ENCODE measurements at places on chromosomes 12 and 14.

DNA sequence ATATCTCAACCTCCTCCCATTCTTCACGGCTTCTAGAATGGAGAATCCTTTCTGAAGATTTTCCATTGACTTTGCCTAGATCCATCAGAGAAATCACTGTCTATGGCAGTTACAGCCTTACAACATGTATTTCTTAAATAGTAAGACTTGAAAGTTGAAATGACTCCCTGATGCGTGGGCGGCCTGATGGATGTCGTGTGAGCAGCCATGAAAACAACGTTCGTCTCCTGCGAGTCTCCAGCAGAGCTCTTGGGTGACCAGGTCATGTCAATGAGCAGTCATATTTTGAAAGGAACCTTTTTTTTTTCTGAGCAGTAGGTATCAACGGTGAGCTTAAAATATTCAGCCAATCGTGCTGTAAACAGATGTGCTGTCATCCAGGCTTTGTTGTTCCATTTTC lies 139.9 kb upstream of the C14orf180 start:
- no peak for DNase-seq

DNA sequence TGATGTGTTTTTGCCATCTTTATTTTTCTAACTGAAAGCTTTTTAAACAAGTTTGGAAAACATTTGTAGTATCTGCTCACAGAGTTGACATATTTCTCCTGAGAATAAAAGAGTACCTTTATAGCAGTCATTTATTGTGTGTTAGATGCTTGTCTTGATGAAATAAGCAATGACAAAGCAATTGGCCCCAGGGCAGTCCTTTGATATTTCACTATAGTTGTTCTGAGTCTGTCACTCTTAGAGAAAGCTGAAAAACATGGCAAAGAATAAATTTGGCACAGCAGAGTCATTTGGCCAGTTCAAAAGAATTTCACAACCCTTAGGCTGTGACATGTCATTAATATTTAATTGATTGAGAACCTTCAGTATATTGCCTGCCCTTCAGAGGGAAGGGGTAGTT lies 166.2 kb downstream of the PTPRO start:
- DNase-seq = no peak

DNA sequence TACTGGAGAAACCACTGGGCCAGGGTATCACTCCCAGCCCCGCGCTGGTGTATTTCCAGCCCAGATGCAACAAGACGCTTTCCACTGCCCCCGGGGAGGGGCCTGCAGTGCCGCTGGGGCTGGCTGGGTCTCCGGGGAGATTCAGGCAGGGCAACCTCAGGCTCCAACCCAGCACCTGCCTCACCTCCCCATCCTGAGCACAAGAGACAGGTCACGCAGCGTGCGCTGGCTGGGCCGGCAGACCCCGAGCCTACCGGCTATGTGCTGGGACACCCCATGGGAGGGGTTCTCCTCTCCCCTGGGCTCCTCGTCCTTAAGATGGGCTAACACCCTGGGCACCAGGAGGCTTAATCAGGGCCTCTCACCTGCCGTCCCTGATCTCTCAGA lies 80.9 kb downstream of the RFLNA start:
- DNase-seq = no peak

- no peak for DNase-seq
Measured at GRCh38 chr12:107396991-107397390, 288.6 kb upstream of the PWP1 start.

DNA sequence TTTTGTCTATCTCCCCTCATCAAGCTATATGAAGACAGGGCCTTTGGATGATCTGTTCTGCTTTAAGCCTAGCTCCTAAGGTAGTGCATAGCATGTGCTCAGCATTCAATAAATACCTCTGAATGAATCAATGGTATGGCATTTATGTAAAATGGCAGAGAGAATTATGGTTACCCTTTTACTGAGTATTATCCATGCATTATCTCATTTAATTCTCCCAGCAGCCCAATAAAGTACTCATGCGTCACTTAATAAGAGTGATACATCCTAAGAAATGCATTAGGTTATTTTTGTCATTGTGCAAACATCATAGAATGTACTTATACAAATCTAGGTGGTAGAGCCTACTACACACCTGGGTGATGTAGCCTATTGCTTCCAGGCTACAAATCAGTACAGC lies 269.7 kb downstream of the KSR2 start:
- no peak for DNase-seq

DNA sequence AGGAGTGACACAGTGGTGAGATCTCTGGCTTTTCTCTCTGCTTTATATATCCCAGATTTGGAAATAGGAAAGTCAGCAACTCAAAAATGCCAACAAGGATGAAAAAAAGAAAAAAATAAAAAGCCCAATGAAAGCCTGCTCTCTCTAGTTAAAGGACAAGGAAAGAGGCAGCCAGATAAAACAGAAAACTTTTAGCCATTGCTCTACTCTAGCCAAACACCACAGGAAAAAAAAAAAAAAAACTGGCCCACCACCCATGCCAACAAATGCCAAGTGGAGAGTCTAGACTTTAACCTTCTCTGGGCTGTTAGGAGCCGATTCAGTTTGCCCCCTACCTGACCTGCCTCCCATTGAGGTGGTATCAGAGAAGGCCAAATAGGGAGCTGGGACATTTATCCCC lies 222.3 kb upstream of the TMTC1 start:
- no peak for DNase-seq

DNA sequence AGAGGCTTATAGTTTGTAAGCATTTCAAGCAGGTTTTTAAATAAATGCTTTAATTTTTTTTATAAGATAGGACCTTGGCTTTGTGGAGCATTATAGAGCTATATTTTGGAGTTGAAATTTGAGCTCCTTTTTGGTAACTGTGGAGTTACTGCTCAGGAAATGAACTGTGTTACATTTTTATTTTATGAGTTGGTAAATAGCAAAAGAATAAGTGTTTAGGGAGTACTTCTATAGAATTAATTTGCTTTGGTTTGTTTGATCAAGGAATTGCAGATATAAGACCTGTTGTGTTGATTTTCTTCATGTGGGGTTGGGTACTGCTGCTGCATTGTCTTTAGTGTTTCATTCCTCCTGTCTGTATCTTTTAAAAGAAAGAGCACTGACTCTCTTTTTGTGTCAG lies 3.5 kb downstream of the ATP2A2 start:
- no peak for DNase-seq

DNA sequence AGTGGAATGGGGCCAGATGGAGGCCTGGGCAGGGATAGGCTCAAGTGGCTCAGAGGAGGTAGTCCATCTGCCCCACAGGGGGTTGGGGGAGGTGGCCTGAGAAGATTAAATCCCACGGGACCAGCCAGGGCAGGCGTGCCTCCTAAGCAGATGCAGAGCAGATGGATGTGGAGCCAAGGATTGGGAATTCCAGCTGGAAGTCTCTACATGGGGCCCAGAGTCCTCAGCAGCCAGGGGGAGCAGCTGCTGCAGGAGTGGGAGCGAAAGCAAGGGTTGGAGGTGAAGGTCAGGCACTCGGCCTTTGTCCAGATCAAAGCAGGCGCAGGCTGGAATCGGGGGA lies 42.4 kb upstream of the VRK1 start:
- DNase-seq = no peak

DNA sequence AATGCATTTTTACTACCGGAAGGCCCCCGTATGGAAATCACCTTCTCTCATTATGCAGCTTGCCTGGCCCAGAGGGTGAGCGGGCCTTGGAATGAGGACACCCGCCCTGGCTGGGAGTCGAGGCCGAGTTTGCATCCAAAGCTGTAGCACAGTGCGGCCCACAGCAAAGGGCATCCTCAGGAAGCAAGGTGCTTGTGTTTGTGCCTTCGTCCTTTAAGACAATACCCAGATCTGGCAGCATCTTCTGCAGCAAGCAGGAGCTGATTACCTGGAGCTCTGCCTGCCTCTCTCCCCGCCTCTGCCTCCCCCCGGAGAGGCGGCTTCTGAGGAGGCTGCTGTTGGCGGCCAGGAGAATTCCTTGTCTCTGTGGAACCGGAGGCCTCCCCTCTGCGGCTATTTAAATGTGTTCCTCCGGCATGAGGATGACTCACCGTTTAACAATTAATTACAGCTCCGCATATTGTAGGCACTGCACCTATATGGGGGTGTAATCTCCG lies 145.3 kb downstream of the CACNA1C start:
- DNase-seq = no peak

GRCh38 chr12:96015672-96016071 lies 19.5 kb upstream of the HAL start:
- no peak for DNase-seq

GRCh38 chr14:91420686-91421085 lies 3.1 kb upstream of the CCDC88C start:
- no peak for DNase-seq

DNA sequence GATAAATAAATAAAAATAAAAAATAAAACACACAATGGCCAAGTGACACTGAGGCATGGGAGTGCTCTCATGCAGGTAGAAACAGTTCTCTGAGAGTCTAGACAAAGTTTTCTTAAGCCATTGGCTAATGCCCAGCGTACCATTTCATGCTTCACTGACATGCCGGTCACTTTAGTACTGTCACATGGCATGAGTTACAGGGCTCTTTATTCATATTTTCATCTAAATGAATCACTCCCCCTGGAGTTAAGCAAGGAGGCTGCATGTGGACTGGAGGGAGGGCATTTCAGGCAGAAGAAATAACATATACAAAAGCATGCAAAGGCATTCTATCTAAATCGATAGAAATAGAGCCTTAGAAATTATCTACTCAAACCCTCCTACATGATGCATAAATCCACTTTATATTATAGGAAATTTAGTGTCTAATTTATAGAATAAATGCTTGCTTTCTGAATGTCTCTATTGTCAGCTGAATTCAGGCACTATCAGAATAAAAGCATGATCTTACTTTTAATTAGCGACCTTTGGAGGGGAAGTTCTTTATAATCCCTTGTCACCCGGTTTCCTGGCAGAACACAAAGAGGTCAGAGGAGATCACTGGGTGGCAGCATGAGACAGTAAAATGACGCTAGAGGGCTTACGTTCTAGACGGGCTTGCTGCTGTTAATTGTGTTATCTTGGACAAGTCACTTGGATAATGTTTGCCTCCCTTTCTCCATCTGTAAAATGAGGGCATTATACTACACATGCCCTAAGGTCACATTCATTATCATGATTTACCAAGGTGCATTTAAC lies 17.5 kb downstream of the DYRK4 start:
- peak; percentile 9 for DNase-seq

GRCh38 chr12:121222847-121223246 lies 12.9 kb downstream of the P2RX4 start:
- no peak for DNase-seq

DNA sequence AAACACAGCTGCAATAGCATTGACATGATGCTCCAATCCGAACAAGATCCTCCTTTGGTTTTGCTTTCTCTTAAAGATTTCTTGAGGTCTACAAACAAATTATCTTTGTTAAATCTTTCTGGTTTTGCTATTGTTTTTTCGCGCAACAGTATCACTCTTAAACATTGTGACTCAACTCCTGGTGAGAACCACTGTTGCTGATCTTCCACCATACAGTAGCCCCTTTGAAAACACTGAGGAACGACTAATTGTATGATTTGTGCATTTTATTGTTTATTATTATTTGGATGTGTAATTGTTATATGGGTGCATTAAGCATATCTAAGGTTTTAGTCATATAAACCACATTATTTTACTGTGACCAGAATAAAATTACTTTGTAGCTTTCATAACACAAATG lies 282.8 kb downstream of the EGLN3 start:
- no peak for DNase-seq

DNA sequence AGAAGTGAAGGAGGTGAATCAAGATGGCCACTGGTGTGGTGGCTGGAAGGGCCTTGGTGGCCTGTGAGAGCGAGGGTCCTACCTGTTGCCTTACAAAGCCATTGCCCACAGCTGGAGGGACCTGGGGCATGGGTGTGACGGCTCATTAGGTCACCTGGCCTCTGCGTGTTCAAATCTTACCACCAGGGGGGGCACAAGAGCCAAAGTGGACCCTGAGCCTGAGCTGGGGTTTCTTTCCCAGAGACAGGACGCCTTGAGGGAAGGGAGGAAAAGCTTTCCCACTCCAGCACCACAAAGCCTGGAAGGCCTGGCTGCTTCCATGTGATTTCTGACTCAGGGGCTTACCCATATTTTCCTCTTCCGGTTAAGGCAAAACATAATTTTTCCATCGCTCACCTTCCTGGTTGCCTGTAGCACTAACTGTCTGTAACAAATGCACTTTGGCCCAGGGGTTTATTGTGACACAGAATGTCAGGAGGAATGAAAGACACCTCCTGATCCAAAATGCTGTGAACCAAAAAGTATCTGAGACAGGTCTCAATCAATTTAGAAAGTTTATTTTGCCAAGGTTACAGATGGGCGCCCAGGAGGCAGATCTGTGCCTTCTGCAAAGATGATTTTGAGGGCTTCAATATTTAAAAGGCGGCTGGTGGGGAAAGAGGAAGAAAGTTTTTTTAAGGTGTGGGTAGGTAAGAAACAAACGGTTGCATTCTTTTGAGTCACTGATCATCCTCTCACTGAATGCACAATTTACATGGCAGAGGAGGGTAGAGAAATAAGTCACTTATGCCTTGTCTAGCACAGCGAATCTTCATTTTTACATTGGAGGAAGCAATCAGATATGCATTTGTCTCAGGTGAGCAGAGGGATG lies 4.3 kb upstream of the CD9 start:
- peak; percentile 83 for DNase-seq

DNA sequence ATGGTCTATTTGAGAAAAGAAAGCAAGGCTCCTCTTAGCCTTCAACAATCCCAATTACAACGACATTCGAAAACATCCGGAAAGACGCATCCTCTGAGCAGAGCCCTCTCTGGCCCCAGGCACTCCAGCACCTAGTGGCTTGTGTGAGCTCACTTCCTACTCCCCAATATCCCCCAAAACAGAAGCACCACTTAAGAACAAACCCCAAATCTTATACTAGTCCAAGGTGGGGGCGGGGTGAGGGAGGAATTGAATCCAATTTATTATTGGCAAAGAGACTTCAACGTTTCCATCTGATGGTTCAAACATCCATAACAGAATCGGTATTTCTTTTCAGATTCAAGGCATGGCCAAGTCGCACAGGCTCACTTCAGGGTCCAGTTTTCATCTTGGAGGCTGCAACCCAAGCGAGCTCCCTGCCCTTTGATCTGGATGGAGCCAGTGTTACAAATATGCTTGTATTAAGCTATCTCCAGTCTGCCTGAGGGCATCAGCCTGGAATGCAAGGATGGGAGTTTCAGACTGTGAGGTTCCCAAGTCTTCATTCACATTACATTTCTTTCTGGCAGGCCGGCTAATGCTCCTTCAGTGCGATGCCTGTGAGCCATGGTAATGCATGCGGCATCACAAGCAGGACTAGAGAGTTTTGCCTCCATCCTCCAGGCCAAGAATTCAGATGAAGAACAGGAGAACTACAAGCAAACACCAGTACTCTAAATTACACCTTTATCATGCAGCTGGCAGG lies 132.5 kb upstream of the FOXN3 start:
- no peak for DNase-seq

GRCh38 chr14:31921721-31922120 lies 155.4 kb upstream of the ARHGAP5 start:
- no peak for DNase-seq
